ENCODE measurements at places on chromosomes 5 and 9. TPM values are rescaled to one million over a fixed set of nuclear protein-coding genes. Genes with fewer than 3 reads are reported as not detected.

DNA sequence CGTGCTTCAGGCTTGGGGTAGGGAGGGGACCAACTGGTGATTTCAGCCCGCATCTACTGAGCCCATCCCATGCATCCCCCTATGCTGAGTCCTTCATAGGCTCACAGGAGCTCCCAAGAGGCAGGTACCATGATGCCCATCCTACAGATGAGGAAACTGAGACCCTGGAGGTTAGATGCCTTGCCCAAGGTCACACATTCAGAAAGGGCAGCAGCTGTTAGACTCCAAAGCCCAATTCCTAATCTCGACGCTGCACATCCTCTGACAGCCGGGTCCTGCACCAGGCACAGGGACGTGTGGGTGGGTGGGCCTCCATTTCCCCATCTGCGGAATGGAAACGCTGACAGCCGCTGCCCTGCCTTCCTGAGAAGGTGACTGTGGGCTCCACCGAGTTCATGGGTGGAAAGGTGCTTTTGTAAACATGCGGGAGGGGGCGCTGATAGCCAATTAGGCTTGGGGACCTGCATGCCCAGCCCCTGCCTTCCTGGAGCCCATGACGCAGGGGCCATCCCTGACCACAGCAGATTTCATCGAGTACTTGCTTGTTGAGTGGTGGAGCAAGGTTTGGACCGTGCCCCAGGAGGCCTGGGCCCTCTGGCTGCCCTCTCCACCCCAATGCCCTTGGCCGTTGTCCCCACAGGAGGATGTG lies 2.2 kb downstream of the DNM1 start:
- DNase-seq: no peak

The PHYHD1 gene
- total RNA-seq: 0.23 TPM

DNA sequence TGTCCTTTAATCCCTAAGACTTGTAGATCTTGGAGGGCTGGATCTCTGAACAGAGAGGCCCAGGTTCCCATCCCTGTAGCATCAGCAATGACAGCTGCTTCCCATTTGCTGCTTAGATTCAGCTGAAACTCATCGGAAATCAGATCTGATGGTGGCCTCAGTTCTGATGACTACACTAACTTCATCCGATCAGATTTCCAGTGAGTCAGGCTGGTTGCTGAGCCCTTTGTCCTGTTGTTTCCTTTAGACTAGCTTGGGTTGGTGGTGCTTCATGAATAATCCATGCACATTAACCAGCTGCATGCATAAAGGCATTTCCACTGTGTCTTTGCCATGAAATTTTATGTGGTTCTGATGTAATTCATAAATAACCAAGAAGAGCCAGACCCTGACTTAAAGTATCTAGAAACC lies 195.2 kb upstream of the TUT7 start:
- no peak for DNase-seq

DNA sequence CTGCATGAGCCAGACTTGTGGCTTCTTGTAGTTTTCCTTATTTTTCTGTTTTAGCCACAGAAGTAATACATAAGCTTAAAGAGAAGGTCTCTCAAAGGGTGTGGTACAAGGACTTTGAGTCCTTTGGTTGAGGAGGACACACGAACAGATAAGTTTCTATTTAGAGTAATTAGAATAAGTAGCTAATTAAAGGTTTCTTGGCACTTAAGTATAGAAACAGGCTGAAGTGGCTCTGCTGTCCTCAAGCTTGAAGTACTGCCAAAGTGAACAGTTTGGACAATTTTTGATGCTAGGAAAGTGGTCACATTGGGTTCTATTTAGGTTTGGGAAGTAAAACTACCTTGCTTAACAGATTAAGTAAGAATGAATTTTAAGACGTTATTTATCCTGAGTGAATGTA lies 278.3 kb upstream of the MPDZ start:
- DNase-seq: no peak

- no peak for DNase-seq
Measured at GRCh38 chr5:174571662-174572397, 152.6 kb upstream of the MSX2 start.

GRCh38 chr5:141866096-141866495 lies 12.1 kb downstream of the PCDH1 start:
- no peak for DNase-seq

The FOXD1 gene
- total RNA-seq: 10.8 TPM

GRCh38 chr5:62778316-62779009 lies 199.8 kb downstream of the LRRC70 start:
- DNase-seq: no peak

GRCh38 chr9:4065054-4065453 lies 234.8 kb downstream of the GLIS3 start:
- no peak for DNase-seq

- no peak for DNase-seq
Measured at GRCh38 chr5:76021936-76022584, 61.1 kb upstream of the SV2C start.

DNA sequence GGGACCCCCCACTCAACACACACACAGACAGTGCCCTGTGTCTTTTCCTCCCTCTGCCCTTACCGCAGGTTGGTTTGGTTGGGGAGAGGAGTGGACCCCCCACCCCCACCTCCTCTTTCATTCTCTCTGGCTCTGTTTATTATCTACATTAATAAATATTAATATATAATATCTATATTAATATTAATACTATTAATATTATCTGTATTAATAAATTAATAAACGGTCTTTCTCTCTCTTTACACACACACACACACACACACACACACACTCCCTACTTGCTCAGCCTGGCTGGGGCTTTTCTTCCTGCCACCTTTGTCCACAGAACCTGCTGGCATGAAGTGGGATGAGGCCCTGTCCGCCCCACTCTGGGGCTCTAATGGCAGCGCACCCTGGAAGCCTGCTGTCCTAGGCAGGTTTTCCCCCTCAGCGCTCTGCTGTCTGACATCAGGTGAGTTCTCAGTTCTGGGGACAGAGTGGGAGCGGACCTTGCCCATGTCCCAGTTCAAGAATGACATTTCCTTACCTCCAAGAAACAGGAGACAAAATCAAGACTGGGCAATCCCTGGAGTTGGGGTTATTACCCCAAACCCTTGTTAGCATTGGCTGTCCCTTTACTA lies 10.5 kb upstream of the SMIM32 start:
- DNase-seq: no peak

- DNase-seq: no peak
Measured at GRCh38 chr5:219460-219863, 1.3 kb downstream of the SDHA start.

The ARL14EPL gene
- not detected for total RNA-seq

- DNase-seq: no peak
Measured at GRCh38 chr5:127885176-127885575, 182.0 kb downstream of the CCDC192 start.

DNA sequence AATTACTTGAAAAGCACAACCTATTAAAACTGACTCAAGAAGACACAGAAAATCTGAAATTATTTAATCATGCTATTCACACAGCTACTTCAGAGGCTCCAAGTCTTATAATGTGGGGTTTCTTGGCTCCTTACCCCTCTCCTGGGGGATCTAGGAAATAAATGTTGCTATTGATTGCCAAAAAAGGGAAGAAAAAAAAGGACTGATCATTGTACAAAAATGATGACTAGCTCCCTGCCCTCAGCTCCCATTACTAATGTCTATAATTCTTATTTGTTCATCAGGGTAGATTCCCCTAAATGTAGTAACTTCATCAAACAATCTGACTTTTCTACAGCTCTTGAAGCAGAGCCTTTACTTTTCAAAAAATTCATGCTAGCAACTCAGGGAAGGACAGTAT lies 3.3 kb upstream of the SMC5 start:
- DNase-seq: no peak

- no peak for DNase-seq
Measured at GRCh38 chr5:178542455-178542854, 47.7 kb downstream of the COL23A1 start.

The ENG gene
- 469 TPM for total RNA-seq

- DNase-seq: no peak
Measured at GRCh38 chr5:152813526-152813925, 408.4 kb upstream of the NMUR2 start.

The CDH9 gene
- not detected for total RNA-seq

GRCh38 chr5:58255970-58256369 lies 203.9 kb downstream of the PLK2 start:
- no peak for DNase-seq

DNA sequence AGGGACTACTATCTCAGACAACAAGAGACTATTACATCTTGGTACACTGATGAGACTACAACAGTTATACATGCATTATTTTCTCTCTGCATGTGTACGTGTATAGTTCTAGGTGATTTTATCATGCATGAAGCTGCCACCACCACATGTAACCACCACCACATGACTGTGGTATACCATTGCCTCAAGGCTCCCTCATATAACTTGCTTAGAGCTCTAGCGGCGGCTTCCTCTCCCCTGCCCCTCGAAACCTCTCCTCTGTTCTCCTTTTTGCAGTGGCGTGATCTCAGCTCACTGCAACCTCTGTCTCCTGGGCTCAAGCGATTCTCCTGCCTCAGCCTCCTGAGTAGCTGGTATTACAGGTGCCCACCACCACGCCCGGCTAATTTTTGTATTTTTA lies 162.3 kb downstream of the AOPEP start:
- DNase-seq: no peak

The SPINK13 gene
- not detected for total RNA-seq

- DNase-seq: no peak
Measured at GRCh38 chr5:135341016-135341666, 57.9 kb downstream of the MACROH2A1 start.

GRCh38 chr9:99962680-99963261 lies 56.3 kb downstream of the STX17 start:
- no peak for DNase-seq

The PCDHGB2 gene
- 4.7 TPM for total RNA-seq

GRCh38 chr9:138068601-138069035 lies 191.0 kb downstream of the CACNA1B start:
- no peak for DNase-seq

The MAP1B gene
- total RNA-seq: 401 TPM

The CTNND2 gene
- total RNA-seq: not detected

The ACSL6 gene
- total RNA-seq: not detected

- no peak for DNase-seq
Measured at GRCh38 chr5:129018837-129019236, 53.5 kb downstream of the SLC27A6 start.

GRCh38 chr9:27348785-27349697 lies 52.1 kb upstream of the EQTN start:
- DNase-seq: no peak

- DNase-seq: no peak
Measured at GRCh38 chr5:151199581-151200185, 24.2 kb downstream of the CCDC69 start.

GRCh38 chr5:75089137-75089536 lies 36.8 kb upstream of the GCNT4 start:
- DNase-seq: no peak

DNA sequence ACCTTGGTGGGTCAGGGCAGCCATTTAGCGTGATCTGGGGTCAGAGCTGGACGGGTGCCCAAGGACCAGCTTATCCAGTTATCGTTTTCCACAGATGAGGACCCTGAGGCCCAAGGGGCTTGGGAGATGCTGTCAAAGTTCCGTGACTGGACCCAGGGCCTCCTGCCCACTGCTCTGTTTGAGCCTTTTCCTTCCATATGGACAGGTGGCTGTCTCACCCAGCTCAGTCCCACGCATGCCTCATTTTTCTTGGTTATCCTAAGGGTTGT lies 56.5 kb downstream of the TRIP13 start:
- DNase-seq: no peak

GRCh38 chr5:16912080-16912479 lies 24.0 kb downstream of the MYO10 start:
- no peak for DNase-seq

DNA sequence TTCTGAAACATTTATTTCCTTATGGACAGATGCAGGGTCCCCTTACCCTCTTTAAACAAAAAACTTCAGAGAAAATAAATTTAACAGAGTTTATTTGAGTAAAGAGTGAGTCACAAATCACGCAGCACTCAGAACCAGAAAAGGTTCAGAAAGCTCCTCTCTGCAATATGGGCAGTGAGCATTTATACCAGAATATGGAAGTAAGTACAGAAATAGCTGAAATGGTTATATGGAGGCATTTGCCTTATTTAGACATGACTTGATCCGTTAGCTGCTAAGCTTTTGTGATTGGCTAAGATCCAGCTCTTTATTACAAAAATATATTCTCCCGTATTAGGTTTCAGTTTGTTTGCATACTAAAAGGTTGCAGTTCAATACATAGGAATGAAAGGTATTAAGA lies 1554.1 kb downstream of the EFNA5 start:
- no peak for DNase-seq

The SLC34A1 gene
- total RNA-seq: not detected

The SLC28A3 gene
- total RNA-seq: under 0.01 TPM

GRCh38 chr5:176816791-176817347 lies 6.5 kb downstream of the UNC5A start:
- DNase-seq: no peak

The SELENOP gene
- total RNA-seq: 36.2 TPM

GRCh38 chr5:150479416-150479815 lies 28.5 kb upstream of the NDST1 start:
- DNase-seq: no peak

The THOC3 gene
- 60.3 TPM for total RNA-seq

DNA sequence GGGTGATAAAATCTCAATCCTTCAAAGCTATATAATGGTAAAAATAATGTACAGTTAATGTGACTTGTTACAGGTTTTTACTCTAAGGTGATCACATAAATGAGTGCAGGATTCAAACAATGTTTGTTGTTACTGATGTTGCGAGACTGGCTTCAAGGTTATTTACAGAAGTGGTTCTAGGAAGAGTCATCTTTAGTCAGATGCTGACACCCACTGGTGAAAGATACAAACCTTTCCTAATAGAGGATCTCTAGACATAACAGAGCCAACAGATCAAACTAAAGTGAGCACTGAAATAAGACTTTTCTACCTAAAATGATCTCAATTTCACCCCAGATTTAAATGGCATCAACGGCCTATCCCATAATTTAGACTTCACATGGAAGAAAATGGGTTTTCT lies 20.2 kb downstream of the ARSB start:
- DNase-seq: no peak

The CCL27 gene
- total RNA-seq: not detected

DNA sequence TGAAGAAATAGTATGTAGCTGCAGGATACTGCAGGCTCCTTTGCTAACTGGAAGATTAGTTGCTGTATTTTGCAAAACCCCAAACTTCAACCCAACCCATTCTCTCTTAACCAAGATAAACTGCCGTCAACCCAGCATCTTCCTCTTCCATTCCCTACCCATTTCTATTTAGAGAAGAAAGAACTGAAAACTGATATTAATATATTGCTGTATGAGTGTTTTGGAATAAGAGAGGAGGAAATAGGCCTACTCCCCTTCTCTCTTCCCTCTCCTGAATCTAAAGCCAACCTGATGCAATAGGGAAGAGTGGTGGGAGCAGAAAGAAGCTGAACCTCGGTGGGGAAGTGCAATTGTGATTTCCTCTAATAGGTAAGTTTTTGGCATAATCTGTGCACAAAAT lies 83.7 kb downstream of the TMEM215 start:
- no peak for DNase-seq

GRCh38 chr9:105188746-105189145 lies 55.7 kb upstream of the SLC44A1 start:
- no peak for DNase-seq

The PAEP gene
- total RNA-seq: not detected

Measured in glomerular endothelial cell (primary cell).